Hematopoietic multipotent progenitor cell (in vitro differentiated cells): ENCODE measurements at places on chromosomes 3 and 15.
A peak's percentile ranks its signal among the peaks of the same experiment; 100 is the strongest.

DNA sequence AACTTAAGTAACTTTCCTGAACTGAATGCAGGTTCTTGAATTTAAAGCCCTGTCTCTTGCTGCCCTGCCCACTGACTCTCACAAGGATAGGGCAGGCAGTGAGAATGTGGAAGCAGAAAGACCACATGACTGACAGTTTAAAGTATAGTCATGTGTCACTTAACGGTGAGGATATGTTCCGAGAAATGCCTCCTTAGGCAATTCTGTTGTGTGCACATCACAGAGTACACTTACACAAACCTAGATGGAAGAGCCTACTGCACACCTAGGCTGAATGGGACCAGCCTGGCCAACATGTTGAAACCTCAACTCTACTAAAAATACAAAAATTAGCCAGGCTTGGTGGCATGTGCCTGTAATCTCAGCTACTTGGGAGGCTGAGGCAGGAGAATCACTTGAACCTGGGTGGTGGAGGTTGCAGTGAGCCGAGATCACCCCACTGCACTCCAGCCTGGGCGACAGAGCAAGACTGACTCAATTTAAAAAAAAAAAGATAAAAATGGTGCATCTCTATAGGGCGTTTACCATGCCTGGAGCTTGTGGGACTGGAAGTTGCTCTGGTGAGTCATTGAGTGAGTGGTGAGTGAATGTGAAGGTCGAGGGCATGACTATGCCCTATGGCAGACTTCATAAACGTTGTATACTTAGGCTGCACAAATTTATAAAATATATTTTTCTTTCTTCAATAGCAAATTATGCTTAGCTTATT, 18.9 kb upstream of the COPG1 start:
- peak; percentile 69 for DNase-seq

GRCh38 chr3:64039981-64040733, 16.9 kb upstream of the PSMD6 start:
- DNase-seq, result no peak

GRCh38 chr3:195908694-195909581, 587 bp upstream of the TNK2 start:
- DNase-seq, result peak; percentile 65

DNA sequence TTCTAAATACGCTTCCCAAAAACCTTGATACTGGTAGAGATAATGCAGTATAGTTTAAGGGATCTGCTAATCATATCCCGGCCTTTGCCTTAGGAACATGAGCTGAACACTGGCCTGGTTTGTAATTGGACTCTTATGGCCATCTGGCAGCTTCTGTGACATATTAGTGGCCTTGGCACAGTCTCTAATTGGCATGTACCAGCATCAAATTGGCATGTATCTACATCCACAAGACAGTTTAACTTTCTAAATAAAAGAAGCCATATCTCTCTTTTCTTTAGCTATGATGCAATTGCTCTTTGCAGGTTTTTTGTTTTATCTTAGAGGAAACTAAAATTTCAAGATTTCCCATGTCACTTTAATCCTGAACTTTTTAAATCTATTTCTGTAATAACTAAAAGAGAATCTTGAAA, 44.6 kb upstream of the FILIP1L start:
- no peak for DNase-seq
